ENCODE measurements at places on chromosomes 7 and 10.

DNA sequence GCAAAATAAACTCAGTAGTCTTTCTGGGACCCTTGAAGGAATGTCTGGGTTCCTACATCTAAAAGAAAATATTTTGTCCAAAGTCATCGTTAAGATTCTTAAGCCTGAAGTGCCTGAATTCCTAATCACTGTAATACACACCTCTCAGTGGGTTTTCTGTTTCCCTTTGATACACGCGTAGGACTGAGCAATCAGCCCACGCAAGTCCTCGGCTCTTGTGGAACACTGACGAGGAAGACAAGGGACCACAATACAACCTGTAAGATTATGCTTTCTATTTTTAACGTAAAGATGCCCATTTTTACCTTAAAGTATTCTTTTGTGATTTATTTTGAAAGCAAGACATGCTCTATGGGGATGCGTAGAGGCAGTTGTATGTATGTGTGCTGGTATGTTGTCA is 472.8 kb upstream of the CELF2 start:
- DNase-seq: no peak

DNA sequence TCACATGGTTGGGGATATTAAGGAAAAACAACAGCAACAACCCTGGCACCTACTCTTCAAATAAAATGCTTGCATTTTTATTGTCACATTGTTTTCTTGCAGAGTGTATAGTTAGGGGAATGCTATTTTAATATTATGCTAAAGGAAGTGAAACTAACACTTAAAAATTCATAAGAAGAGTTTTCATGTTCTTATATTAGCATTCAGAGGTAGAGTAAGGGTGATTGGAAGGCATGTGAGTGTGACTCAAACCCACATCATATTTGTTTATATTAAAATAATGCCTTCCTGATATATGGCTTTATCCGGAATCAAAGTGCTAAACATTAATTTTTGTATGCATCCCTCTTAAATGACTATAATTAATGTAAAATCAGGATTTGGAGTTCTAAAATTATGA is 59.8 kb upstream of the TES start:
- no peak for DNase-seq

GRCh38 chr7:24825931-24826661 is 68.8 kb upstream of the GSDME start:
- DNase-seq: no peak

DNA sequence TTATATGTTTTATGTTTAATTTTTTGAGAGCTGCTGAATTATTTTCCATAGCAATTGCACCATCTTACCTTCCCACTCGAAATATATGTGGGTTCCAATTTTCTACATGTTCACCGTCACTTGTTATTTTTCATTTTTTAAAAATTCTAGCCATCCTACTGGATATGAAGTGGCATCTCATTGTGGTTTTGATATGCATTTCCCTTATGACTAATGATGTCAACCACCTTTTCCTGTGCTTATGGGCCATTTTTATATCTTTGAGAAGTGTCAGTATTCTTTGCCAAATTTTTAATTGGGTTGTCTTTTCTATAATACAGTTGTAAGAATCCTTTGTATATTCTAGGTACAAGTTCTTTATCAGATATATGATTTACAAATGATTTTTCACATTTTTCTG is 27.8 kb downstream of the NHLRC2 start:
- no peak for DNase-seq

DNA sequence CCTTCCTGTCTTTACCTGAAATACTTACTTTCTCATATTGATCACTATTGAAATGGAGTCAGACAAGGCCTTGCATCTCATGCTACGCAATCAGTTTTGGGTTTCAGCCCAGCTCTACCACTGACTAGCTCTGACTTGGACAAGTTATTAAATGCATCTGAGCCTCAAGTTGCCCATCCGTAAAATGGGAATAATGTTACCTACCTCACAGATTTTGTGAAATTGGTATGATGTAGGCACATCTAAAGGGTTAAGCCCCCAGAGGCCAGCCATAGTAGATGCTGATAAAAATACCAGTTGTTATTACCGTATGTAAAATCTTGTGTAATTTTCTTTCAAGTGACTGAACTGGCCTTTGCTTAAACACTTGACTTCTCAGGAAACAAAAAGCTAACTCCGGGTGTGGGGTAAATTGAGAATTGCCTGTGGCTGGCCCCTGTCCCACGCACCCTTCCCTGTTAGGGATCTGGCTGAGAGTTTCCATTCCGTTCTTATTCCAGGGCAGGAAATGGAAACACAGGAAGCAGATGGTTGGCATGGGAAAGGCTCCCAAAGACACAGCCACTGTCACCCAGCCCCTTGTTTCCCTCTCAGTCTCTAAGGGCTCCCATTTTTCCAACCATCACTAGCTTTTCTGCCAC is 7.5 kb downstream of the DUSP5 start:
- DNase-seq: no peak

DNA sequence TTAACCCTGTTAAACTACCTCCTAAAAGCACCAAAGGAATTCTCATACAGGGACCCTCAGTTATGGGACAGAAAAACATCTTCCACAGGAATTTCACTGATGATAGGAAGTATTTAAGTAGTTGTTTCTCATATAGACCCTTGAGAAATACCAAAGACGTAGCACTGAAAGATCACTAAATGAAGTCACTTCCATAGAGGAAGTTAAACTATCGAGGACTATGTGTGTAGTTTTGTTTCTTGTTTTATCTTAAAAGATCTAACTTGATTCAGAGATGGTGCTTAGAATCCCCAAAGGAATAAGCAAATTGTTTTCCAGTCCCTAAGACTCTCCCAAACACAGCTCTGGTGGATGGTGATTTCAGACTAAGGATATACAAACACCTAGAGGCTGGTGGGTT is 94.8 kb upstream of the AFAP1L2 start:
- DNase-seq: no peak

GRCh38 chr10:112389271-112389822 is 15.4 kb downstream of the ACSL5 start:
- DNase-seq: no peak

Data from SK-N-DZ (cell line).